ENCODE measurements at places on chromosomes 7 and 10.

- DNase-seq = peak; percentile 69
Measured at GRCh38 chr7:23418046-23418445, 52.2 kb downstream of the IGF2BP3 start.

- DNase-seq = no peak
Measured at GRCh38 chr7:11607686-11608085, 224.3 kb downstream of the THSD7A start.

DNA sequence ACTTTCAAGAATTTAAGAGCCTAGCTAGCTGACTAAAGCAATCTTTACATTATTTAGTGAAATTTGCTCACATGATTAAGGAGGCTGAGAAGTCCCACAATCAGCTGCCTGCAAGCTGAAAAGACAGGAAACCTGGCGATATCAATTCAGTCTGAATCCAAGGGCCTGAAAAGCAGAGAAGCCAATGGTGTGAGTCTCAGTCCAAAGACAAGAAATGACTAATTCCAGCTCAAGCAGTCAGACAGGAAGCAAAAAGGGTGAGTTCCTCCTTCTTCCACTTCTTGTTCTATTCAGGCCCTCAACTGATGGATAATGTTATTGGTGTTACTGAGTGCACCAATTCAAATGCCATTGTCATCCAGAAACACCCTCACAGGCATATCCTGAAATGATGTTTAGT, 1231.6 kb upstream of the CELF2 start:
- DNase-seq = peak; percentile 50

GRCh38 chr7:10804770-10805169, 168.9 kb upstream of the PHF14 start:
- no peak for DNase-seq

DNA sequence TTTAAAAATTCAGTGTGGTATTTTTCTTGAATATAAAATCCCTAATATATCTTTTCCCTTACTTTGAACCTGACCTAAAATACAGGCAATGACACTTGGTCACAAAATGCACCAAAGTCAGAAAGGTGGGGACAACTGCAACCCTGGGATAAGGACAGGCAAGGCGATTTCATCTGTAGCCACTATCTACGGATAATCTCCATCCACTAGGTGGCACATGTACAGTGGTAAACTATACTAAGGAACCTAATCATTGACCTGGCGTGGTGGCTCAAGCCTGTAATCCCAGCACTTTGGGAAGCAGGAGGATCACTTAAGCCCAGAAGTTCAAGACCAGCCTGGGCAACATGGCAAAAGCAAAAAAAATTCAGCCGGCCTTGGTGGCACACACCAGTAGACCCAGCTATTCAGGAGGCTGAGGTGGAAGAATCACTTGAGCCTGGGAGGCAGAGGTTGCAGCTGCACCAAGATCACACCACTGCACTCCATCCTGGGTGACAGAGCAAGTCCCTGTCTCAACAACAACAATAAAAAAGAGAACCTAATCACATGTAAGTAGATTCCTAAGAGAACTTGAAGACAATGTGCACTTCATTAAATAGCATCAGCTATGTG, 98.9 kb downstream of the KMT2C start:
- peak; percentile 60 for DNase-seq

- DNase-seq = no peak
Measured at GRCh38 chr10:3210251-3210877, 37.8 kb upstream of the PITRM1 start.

DNA sequence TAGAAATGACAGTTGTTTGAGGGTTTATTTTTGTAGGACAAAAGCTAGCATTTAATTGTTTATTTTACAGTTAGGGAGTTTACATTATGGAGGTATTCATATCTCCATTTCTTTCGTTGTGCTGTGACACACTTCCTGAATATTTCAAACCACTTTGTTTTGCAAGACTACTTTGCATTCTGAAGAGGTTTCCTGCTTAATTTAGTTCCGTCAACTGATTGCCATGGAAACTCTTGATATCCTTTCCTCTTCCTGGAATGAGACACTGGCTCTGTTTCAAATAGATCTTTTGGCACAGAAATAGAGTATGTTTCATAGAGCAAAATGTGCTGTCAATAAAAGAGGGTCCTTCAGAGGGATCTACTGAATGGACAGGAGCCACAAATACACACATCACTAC, 159.5 kb upstream of the AGR3 start:
- peak; percentile 98 for DNase-seq

DNA sequence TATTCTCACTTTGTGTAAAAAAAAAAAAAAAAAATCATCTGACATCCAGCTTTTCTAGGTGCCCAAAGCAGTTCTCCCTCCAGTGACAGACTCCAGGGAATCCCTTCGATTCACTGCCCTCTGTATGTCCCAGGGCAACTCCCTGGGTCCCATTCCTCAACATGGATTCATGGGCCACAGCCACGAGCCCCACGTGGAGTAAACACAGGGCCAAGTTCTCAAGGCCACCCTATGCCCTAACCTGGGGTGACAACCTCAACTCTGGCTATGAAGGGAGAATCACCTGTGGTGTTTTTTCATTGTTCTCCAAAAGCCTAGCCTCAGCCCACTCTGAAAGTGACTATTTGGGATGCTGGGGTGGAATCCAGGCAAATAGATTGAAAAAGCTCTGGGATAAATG, 3.4 kb downstream of the BNIP3 start:
- no peak for DNase-seq

GRCh38 chr7:12802070-12802469, 114.6 kb downstream of the ARL4A start:
- DNase-seq = no peak

- no peak for DNase-seq
Measured at GRCh38 chr7:68470836-68471435, 1127.3 kb upstream of the AUTS2 start.

GRCh38 chr10:99709480-99710229, 22.3 kb downstream of the COX15 start:
- DNase-seq = peak; percentile 54

DNA sequence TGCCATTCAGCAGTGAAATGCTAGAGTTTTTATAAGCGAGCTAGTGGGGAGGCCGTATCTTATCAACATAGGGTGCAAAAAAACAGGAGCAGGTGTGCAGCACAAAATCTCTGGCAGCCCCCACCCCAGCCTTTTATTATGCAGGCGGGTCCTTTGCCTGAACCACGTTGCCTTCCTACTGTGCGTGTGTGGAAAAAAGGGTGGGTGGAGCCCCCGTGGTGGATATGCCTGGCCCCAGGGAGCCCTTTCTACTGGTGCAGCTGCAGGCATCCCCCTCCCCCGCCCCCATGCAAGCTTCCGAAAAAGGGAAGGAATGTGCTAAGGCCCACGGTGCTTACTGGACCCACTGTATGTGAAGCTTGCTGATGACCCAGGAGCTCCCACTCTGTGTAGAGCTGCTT, 175.9 kb downstream of the USP6NL start:
- DNase-seq = no peak

DNA sequence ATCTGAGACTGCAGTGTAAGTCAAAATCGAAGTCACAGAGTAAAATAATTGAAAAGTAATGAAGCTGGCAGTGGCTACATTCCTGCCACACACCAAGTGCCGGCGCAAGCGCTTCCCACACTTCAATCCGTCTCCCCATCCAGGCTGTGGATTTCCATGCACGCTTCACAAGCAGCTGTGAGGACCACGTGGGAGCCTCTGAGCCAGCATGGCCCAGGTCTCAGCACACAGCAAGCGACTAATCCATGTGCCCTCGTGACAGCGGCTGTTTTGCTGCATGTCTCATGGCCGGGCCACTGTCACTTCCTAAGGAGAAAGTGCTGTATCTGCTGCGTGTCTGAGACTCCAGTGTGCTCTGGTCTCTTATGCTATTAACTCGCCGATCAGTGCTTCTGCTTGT, 566.9 kb downstream of the DNAJB6 start:
- no peak for DNase-seq

DNA sequence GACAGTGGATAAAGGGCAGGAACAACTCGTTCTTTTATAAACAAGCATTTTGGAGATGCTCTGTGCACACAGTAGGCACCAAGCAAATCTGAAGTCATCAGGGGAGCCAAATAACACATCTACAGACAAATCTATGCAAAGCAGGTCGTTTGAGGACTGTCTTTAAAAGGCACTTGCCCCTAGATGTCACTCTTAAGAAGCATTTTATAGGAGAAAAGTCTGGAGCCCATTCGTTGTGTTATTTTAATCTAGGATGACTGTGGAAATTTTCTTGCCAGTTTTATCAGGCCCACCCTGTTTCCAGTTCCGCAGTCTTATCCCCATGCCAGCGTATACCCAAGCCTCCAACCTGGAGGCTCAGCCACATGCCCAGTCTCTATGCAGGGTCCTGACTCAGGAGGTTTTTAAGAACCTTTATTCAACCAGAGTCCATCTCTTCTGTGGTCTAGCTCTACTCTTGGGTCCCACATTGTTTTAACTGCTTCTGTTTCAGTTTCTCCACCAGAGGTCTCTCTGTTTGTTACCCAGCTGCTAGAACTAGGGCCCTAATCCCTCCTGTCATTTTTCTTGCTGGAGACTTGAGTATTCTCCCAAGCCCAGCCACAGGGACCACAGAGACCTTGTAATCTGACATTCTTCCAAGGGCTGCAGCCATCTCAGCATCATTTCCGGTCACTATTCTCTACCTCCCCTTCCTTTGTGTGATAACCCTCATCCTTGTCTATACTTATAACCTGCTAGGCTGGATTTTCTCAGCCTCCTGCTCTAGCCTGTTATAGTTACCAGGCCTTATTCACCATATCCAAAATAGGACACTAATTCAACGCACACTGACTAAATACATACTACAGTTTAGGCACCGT, 26.7 kb downstream of the PIK3CG start:
- DNase-seq = no peak
